NCI-H2171 (cell line): ENCODE measurements at places on chromosomes 6 and 20.

- no peak for DNase-seq
These were observed 21.2 kb upstream of the ASXL1 start for GRCh38 chr20:32336918-32337347.

DNA sequence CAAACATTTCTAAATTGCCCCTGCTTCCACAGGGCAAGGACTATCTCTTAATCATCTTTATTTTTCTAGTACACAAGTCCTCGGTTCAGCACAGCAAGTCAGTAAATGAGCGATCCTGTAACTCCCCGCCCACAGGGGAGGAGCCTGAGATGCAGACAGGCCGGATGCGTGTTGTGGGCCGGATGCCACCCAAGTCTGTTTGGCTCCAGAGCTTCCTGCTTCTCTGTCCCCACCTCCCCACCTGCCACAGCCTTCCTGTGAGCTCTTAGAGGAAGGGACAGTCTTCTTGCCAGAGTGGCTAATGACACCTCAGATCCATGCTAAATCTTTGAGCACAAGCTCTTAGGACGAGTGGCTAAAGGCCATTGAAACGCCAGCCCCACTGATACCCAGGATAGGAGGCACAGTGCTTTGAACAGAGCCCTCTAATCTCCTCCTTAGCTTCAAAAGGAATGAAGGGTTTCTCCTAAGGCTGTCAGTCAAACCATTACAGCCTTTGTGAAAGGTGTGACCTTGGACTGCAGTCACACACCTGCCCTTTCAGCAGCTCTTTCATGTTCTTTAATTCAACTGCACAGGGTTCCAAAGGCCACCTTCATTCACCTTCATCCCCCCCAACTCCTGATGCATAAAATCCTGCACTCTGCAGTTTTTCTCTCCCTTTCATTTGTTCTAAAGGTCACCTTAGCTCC is 264.3 kb downstream of the TFAP2C start:
- no peak for DNase-seq

DNA sequence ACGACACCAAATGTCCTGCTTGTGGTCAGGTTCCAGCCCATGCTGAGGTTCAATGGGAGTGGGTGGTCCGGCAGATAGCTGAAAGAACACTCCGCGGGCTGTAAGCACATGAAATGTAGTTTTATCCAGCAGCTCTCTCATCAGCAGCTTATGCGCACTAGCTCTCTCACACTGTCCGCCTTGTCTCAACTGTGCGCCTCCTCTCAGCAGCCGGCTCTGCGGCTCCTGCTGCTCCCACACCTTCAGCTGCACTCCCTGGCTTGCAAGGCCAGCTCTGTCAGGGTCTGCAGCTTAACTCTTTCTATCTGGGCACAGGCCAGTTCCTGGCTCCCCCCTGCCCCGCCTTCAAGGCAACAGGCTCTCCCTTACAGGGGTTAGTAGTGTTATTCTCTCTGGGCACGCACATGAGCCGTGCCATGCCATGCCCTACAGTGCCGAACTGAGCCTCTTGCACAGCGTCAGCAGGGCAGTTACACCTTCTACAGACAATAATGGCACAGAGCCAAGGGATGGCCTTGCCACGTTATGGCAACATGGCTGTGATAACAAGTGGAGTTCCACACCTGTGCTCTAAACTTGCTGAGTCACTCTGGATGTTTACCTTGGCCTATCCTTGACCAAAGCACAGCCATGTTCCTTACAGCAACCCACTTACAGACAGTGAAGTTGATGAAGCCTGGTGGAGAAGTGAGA is 84.0 kb upstream of the LRFN2 start:
- no peak for DNase-seq

- DNase-seq, result no peak
These were observed 66.6 kb downstream of the SGK1 start for GRCh38 chr6:134251320-134251719.

- no peak for DNase-seq
These were observed 98.2 kb downstream of the SLC35B3 start for GRCh38 chr6:8337147-8337546.

GRCh38 chr20:52985687-52986086 is 13.5 kb downstream of the TSHZ2 start:
- no peak for DNase-seq

DNA sequence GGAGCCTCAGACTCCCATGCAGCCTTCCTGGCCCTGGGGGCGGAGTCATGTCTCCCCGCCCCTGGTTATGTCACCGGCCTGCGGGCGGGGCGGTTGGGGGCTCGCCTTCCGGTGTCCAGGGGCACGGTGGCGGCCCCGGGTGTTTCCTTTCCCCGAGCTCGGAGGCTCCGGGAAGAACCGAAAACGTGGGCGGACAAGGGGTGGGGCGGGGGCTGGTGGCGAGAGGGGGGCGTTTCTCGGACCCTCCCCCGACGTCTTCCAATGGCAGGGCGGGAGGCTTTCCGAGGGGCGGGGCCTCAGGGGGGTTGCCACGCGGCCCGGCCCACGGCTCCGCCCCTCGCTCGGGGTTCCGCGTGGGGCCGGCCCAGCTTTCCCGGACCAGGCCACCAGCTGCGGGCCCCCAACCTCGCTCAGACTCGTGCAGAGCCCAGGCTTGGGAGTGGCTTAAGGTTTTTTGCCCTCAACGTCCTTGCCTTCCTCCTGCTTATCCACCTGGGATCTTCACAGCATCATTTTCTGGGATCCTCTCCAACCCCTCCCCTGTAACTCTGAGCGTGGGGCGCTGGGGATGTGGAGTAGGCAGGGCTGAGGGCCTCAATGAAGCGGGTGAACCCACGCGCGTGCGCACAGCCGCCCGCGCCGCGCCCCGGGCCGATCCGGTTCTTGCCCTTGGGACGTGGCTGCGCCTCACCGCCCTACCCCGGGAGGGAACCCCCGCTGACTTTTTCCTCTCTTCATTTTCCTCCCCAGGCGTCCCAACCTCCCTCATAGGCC is 2.1 kb upstream of the NRN1 start:
- peak; percentile 86 for DNase-seq

DNA sequence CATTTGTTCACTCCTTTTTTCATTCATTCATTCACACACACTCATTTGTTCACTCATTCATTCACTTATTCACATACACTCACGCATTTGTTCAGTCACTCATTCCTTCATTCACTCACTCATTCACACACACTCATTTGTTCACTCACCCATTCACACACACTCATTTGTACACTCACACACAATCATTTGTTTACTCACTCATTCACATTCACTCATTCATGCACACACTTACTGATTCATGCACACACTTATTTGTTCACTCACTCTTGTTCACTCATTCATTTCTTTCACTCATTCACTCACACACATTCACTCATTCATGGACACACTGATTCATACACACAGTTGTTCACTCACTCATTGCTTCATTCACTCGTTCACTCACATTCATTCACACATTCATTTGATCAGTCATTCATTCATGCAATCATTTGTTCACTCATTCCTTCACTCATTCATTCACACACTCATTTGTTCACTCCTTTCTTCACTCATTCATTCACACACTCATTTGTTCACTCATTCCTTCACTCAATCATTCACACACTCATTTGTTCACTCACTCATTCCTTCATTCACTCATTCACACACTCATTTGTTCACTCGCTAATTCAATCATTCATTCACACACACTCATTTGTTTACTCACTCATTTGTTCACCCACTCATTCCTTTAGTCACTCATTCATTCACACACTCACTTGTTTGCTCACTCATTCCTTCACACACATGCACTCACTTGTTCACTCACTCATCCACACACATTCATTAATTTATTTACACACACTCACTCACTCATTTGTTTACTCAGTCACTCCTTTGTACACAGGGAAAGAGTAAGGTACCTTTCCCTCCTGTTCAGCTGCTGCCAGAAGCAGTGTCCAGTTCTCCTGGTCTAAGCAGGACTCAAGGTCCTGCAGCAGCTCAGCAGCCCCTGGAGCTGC is 50.7 kb upstream of the BHLHE23 start:
- no peak for DNase-seq

DNA sequence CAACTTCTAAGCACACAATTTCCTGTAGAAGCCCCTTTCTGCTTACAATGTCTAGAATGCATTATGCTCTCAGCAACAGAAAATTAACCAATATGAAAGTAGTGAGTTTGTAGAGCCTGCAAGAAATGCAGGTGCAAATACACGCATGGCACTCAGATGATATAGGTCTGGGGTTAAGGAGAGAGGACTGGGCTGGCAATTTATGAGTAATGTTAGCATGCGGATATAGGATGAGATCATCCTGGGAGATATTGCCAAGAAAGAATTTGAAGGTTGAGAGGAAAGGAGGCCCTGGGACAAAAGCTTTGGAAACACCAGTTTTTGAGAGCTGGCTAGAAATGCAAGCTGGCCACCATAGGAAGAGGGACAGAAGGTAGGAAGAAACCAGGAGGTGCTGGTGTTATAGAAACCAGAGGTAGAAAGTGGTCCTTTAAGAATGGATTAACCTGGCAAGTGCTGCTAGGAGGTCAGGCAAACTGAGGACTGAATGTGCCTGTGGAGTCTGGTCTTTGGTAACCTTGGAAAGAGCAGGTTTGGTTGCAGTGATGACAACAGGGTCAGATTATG is 183.2 kb upstream of the MYLIP start:
- DNase-seq, result no peak

- no peak for DNase-seq
These were observed 29.6 kb upstream of the TMEM244 start for GRCh38 chr6:129890701-129891100.

- no peak for DNase-seq
These were observed 14.3 kb upstream of the MYT1 start for GRCh38 chr20:64149809-64150560.

DNA sequence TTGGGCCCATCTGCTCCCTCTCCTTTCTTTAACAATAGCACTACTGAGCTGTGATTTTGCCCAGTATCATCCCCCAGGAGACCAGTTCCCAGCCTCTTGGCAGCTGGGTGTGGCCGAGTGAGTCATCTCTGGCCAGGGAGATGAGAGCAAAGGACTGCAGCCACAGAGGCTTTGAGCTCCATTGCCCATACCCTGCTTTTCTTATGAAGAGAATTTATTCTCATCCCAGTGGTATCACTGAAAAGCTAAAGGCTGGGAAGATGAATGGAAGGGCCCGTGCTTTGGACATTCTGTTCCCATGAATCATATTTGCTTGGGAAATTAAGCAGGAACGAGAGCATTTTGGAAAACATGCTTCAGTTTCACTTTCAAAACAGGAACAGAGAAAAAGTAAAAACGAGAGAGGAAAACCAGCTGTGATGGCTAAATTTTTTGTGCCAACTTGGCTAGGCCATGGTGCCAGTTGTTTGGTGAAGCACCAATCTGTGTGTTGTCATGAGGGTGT is 14.9 kb downstream of the CST3 start:
- no peak for DNase-seq

- DNase-seq, result no peak
These were observed 6.2 kb downstream of the CSTL1 start for GRCh38 chr20:23445596-23446217.

DNA sequence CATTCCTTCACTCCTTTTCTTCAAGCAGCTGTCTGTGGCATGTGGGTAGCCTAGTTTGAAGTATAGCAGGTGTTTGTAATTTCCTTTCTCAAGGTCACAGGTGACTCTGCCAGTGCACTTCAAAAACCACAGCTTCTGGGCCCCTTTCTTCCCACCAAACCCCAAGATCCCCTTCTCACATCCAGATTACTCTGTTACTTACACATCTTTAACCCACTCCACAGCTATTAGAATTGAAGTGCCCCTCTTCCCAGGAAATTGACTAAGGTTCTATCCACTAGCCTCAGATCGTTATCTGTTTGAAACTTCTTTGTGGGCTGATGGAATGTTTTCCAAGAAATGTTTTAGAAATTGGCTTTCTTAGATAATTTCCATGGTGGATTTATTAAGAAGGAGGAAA is 150.8 kb downstream of the AHI1 start:
- DNase-seq, result no peak

GRCh38 chr6:44216677-44217331 is at the start of gene MYMX:
Gene MYMX, plus strand, starts transcription at chr6:44216926. Its CDS starts 546 bp downstream, at chr6:44217472.
- DNase-seq, result no peak

GRCh38 chr6:66897576-66897975 is 1190.5 kb upstream of the EYS start:
- peak; percentile 16 for DNase-seq

- no peak for DNase-seq
These were observed 327.9 kb upstream of the KHDRBS2 start for GRCh38 chr6:62613928-62614327.

GRCh38 chr6:87654122-87654521 is 47.9 kb downstream of the AKIRIN2 start:
- no peak for DNase-seq

GRCh38 chr6:80528115-80528514 is 421.6 kb downstream of the BCKDHB start:
- no peak for DNase-seq

DNA sequence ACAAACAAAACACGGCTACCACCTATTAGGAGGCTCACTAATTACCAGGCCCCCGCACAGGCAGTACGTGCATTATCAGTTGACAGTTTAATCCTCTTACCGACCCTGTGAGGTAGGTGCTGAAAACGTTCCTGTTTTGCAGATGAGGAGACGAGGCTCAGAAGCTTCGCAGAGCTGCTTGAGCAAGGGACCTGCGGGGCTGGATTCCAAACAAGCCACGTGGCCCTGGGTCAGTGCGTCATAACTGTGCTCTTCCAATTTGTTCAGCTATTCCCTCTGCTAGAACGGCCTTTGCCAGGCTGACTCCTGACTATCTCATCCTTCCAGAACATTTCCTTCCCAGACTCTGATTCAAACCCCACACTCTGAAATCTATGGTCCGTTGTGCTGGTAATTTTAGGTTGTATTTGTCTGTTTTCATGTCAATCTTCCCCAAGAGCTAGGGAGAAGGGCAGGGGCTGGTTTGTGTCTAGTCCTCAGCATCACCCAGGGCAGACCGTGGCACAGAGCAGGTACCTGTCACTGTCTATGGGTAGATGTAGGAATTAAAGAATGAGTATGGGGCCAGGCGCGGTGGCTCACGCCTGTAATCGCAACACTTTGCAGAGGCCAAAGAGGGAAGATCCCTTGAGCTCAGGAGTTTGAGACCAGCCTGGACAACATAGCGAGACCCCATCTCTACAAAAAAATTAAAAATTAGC is 28.8 kb upstream of the TLDC2 start:
- DNase-seq, result no peak

- no peak for DNase-seq
These were observed 54.8 kb downstream of the DSTN start for GRCh38 chr20:17624551-17625245.

DNA sequence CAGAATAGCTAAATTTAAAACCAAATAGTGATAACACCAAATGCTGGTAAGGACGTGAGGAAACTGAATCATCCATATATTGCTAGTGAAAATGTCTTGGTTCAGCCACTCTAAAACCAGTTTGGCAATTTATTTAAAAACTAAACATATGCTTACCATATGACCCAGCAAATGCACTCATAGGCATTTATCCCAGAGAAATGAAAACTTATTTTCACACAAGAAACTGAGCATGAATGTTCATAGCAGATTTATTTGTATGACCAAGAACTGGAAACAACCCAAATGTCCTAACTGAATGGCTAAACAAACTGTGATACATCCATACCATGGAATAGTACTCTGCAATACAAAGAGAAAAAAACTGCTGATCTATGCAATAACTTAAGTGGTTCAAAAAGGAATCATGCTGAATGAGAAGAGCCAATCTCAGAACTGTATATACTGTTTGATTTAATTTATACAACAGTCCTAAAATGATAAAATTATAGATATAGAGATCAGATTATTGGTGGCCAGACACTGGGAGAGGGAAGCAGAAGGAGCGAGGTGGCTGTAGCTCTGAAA is 115.6 kb upstream of the ADGRF1 start:
- DNase-seq, result no peak

GRCh38 chr6:150875841-150876240 is 10.3 kb downstream of the MTHFD1L start:
- no peak for DNase-seq
